ENCODE measurements at places on chromosomes 16 and 17.

DNA sequence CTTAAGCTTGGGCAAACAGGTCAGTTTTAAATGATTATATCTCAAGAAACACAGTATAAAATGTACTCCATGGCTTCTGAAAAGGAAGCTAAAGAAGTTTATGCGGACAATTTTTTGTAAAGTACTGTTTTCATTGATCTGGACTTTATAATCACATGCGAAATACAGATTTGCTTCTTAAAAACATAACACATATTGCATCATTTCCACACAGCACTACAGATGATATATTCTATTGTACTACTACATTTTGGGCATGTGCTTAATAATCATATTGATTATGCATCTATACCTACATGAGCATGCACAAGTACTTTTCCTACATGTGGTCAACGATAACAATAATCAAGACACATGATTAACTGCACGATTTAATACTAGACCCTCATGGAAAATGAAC is 22.5 kb downstream of the TRIM37 start:
- no peak for DNase-seq

- no peak for DNase-seq
These were observed 3.0 kb downstream of the DCXR start for GRCh38 chr17:82034371-82035011.

- no peak for DNase-seq
These were observed 176.3 kb downstream of the HS3ST3A1 start for GRCh38 chr17:13425390-13425789.

DNA sequence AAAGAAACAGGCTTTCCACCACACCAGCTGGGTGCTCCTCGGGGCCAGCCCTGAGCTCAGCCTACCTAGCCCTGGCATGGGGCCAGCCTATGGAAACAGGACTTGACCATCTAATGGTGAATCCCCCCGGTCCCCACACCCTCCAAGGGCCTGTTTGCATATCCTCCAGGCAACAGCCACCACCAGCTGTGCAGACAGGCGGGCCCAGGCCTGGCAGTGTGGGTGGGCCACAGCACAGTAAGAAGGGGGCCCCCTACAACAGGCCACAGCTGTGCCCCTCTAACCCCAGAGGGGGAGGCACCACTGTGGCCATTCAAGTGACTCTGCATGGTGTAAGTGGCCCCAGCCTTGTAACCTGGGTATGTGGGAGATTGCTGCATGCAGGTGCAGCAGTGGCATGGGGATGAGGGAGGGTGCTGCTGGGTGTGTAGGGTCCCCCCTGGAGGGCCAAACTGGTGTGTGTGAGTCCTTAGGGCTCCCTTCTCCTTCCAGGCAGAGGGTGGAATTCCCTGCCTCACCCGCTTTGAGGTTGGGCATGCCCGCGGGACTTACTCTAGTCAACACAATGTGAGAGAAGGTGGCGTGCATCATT is 148.2 kb downstream of the C16orf78 start:
- DNase-seq: no peak

GRCh38 chr16:8682551-8683259 is 8.3 kb downstream of the ABAT start:
- DNase-seq: no peak

DNA sequence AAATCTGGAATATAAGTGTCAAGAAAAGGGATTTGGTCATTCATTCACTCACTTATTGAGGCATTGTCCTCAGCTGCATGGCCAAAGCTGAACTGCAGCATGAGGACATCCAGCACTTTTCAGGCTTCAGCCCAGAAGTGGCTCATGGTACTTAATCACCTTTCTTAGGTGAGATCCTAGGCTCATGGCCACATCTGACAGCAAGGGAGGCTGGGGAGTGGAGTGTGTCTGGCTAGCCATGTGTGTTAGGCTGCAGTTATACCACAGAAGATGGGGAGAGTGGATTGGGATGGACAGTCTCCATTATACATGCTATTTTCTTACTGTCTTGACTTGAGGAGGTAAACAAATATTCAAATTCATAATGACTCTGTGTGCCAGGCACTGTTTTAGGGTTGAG is 68.8 kb downstream of the SHISA6 start:
- no peak for DNase-seq

DNA sequence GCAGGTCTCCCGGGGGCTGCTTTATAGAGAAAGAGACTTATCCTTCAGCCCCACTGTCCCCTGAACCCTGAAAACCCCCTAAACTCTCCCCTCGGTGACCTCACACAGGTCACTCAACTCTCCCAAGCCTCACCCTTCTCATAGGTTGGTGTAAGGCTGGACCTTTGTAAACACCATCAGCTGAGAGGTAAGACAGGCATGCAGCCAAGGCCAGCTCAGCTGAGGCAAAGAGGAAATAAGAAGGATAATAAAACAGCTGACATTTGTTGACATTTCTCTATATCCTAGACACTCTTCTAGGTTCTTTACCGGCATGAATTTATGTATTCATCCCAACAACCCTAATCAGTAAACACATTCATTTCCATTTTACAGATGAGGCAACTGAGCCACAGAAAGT is 134.3 kb downstream of the CCT6B start:
- DNase-seq: no peak

- DNase-seq: no peak
These were observed 70.9 kb downstream of the PLXDC1 start for GRCh38 chr17:39080421-39081078.

DNA sequence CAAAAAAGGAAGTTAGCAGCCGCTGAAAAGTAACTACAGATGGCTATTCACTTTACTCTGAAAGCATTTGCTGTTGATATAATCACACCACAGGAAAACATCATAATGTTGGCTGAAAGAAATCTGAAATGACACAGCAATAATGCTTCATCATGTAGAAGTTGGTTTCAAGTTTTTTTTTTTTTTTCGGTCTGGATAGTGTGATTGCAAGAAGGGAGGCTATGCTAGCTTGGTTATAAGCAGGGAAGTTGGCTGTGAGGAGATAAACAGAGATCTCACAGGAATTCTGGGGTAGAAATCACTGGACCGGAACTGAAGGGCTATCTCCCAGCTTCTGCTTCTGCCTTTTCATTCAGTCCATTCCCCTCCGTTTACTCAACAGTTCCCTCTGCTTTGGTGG is 57.9 kb downstream of the MYO1D start:
- no peak for DNase-seq

GRCh38 chr17:75632863-75633485 is at the start of gene SMIM5:
Gene SMIM5, plus strand, starts transcription at chr17:75633434. Its CDS starts 6,768 bp downstream, at chr17:75640202.
- peak; percentile 99 for DNase-seq

- no peak for DNase-seq
These were observed 5.1 kb downstream of the MMD start for GRCh38 chr17:55416470-55417052.

- DNase-seq: no peak
These were observed 16.8 kb downstream of the KRT33A start for GRCh38 chr17:41333836-41334235.

GRCh38 chr16:59783191-59783590 is 1049.1 kb upstream of the GOT2 start:
- no peak for DNase-seq

- no peak for DNase-seq
These were observed 52.0 kb downstream of the MRM3 start for GRCh38 chr17:834136-834535.

DNA sequence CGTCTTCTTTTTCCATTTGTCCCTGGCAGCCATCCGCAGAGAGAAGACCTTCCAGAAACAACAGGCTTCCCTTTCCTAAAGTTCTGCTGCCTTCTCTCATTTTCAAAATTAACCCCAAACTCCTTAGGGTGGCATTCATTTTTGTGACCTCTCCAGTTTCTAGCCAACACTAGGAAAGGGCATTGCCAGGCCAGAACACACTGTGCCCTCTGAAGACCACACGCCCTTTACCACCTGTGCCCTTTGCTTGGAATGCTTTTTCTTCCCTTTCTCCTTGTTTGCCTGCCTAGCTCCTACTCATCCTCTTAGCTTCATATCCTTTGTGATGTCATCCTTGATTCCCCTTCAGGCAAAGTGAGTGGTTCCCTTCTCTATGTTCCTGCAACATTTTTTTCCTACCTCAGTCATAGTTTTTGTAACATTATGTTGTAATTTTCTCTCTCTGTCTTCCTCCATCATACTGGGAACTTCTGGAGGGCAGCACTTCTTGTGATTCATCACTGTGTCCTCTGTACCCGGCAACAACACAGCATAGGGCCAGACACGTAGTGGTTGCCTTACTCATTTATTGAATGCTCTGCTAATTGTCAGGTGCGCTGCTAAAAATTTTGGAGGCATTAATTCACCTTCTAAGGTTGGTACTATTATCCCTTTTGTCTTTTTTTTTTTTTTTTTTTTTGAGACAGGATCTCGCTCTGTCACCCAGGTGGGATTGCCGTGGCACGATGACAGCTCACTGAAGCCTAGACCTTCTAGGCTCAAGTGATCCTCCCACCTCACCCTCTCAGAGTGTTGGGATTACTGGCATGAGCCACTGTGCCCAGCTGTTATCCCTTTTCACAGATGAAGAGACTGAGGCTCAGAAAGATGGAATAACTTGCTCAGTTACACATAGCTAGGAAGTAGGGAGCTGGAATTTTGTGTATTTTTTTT is 1.0 kb downstream of the KAT8 start:
- no peak for DNase-seq

DNA sequence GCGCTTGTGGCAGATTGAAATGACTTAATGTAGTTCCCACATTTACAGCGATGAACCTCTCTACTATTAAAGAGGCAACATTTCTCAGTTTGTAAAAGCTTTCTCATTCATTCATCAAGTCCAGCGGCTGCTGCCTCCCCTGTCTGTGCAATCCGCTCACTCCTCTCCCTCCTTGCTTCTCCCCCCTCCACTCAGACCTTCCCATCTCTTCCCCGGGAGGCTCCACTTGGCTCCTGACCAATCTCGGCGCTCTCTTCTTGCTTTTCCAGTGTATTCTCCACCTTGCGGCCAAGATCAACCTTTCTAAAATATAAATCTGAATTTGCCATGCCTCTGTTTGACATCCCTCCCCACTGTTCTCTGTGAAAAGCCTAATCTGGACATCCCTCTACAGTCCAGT is 117.5 kb downstream of the ASIC2 start:
- DNase-seq: no peak

GRCh38 chr17:21010705-21011596 is 31.9 kb downstream of the USP22 start:
- DNase-seq: no peak

- peak; percentile 80 for DNase-seq
These were observed 9.2 kb upstream of the ABR start for GRCh38 chr17:1188812-1189504.

- no peak for DNase-seq
These were observed 139.7 kb downstream of the SHISA6 start for GRCh38 chr17:11380761-11381160.

- no peak for DNase-seq
These were observed 59.9 kb downstream of the PRMT7 start for GRCh38 chr16:68370581-68371275.

DNA sequence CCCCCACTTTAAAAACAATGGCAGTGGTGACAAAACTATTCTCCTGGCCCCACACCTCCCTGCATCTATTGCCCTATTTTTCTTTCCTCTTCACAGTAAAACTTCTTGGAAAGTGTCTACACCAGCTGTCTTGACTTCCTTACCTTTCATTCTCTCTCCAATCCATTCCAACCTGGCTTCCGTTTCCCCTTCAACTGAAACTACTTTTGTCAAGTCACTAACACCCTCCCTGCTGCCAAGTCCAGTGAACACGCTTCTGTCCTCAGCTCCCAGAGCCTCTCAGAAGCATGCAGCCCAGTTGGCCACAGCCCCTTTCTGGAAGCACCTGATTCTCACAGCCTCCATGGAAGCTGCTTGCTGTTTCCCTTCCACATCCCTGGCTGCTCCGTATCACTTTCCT is 4.0 kb upstream of the SCN4A start:
- no peak for DNase-seq

DNA sequence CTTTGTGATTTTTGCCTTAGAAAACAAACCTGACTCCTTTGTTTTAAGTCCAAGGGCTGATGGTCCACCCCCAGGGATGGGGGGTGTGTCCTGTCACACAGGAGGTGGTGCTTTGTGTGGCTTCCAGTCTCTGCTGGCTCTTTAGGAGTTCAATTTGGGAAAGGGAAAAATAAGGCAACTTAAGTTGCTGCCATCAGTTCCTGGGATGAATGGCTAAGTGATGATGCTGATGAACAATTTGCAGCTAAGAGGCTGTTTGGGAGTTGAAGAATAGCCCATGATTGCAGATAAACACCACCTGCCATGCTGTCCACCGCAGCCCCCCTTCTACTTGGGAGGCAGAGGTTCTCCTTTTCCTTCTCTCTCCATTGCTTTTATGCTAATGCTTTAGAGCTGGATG is 40.2 kb downstream of the ARL4D start:
- no peak for DNase-seq

DNA sequence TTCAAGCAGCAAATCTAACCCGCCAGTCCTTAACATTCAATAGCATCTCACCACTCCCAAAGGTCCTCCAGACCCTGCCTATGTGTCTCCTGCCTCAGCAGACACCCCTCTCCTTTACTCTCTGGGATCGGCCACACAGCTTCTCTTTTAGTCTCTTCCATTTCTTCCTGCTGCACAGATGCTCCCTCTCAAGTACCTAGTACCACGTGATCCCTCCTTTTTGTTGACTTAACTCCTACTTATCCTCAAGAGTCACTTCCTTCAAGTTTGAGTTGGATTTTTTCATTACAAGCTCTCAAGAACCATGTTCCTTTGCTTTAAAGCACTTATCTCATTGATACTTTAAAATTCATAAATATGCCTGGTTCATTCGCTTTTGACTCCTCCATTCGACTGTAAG is 24.9 kb downstream of the AMFR start:
- DNase-seq: no peak

DNA sequence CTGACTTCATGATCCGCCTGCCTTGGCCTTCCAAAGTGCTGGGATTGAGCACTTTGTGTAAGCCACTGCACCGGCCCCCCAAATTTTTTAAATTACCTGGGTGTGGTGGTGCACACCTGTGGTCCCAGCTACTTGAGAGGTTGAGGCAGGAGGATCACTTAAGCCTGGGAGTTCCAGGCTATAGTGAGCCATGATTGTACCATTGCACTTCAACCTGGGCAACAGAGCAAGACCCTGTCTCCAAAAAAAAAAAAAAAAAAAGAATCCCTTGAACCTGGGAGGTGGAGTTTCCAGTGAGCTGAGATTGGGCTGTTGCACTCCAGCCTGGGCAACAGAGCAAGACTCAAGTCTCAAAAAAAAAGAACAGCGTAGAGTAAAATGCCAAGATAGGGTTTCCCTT is 15.2 kb downstream of the ZNF276 start:
- DNase-seq: no peak

GRCh38 chr16:13833515-13833914 is 86.4 kb upstream of the ERCC4 start:
- no peak for DNase-seq

DNA sequence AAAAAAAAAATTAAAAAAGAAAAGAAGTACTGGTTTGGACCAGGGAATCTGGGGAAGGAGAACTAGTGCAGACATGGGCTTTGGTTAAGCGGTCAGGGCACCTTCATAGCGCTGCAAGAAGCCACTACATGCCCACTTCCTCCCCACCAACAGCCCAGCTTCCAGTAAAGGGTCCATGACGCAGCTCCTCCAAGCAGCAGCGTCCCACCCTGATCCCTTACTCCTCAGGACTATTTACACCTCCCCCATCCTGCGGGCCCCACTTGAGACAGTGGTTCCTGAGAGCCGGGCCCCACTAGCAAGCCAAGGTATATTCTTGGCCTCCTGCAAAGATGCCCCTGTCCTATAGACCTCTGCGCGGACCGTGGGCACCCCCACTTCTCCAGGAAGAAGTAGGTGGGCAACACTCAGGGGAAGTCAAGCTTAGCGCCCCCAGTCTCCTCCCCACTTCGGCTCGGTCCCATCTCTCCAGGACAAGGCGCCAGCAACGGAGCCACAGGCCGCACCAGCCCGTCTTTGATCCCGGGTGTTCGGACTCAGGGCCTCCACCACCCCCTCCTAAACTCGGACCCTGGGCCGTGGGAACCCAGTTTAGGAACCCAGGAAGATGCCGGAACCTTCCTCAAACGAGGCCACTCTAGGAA is 913 bp upstream of the PRR14 start:
- peak; percentile 37 for DNase-seq

Measured in pons (tissue), 1 donor.